NCI-H1092 (cell line): ENCODE measurements at places on chromosomes 1 and 21.

DNA sequence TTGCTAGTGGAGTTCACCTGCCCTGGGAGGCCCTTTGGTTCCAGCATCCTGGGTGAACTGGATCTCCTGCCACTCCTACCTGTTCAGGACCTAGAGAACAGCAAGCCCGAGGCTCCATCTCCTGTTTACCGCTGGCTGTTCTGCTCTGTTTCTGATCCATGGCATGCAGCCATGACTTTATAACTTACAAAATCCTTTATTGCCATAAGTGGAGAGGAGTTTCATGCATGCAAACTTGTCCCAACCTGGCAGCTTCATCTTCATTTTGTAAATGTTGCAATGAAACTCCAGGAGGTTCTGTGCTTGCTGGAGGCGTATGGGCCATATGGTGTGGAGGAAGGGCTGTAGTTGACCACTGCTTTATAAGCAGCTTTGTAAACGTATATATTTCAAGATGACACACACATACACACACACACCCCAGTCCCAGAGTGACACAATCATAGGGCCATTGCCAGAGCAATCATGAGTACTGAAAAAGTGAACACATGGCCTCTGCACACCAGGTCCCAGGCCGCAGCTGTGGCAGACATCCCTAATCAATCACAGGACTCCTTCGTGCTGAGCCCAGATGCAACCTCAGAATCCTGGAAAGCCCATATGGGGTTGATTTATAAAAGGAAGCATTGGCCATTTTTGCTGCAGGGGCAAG, 69.0 kb downstream of the UBIAD1 start:
- no peak for DNase-seq

- DNase-seq = no peak
These were observed 33.8 kb upstream of the NFASC start for GRCh38 chr1:204836856-204837255.

DNA sequence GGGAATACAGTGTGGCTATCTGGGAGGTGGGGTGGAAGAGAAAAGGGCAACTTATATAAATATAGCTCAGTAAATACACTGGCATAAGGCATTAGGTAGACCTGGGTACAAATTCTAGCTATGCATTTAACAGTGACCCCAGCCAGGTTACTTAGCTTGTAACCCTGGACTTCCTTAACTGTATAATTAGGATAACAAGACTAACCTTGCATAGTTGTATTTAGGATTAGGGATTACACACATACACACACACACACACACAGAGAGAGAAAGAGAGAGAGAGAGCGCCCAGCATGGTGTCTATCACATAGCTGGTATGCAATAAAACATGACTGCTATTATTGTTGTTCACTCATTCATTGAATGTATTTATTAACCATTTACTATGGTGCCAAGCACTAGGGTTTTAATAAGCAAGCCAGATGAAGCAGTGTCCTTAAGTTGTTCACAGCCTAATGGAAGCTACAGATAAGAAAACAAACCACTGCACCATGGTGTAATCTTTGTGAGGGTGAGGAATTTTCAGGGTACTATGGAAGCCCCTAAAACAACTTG, 251.4 kb downstream of the ZNF648 start:
- no peak for DNase-seq

DNA sequence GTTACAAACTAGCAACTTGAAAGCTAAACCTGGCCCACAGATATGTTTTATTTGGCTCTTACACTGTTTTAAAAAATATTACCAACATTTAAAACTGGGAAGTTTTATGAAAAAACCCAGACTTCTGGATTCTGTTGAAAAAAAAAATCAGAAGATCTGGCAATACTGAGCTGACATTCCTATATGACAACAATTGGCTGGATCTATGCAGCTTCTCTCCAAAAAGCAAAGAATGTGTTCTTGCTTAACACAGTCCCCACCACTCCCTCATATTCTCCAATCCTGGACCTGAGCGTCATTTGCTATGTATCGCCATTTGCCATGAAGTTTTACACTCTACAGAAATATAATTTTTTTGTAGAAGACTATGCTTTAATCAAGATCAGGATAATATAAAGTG, 859.6 kb downstream of the LTN1 start:
- DNase-seq = no peak

DNA sequence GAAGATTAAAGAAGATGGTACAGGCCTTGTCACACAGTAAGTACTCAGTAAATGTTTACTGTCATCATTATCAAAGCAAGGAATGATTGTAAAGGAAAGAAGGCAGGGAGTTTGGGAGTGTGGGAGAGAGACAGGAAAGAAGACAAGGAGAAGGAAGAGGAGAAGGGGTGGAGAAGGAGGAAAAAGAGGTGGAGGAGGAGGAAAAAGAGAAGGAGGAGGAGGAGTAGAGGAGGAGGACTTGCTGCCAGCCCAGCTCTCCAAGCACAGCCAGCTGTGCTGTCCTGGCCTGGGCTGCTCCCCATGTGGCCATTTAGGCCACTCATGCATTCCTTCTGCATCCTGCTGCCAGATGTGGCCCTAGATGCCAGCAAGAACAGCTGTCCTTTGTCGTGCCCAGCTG, 7.5 kb upstream of the DISP3 start:
- no peak for DNase-seq

DNA sequence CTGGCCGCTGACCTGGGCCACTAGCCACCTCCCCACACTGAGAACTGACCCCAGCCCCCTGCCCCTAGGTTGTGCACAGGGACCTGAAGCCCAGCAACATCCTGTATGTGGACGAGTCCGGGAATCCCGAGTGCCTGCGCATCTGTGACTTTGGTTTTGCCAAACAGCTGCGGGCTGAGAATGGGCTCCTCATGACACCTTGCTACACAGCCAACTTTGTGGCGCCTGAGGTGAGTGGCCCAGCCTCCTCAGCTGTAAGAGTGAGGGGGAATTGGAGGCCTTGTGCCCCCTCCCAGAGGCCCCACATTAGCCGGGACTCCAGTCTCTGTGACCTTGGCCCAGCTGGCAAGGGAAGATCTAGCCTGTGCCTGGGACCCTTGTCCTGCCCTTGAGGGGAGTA, 41.8 kb downstream of the RPS6KA1 start:
- no peak for DNase-seq

DNA sequence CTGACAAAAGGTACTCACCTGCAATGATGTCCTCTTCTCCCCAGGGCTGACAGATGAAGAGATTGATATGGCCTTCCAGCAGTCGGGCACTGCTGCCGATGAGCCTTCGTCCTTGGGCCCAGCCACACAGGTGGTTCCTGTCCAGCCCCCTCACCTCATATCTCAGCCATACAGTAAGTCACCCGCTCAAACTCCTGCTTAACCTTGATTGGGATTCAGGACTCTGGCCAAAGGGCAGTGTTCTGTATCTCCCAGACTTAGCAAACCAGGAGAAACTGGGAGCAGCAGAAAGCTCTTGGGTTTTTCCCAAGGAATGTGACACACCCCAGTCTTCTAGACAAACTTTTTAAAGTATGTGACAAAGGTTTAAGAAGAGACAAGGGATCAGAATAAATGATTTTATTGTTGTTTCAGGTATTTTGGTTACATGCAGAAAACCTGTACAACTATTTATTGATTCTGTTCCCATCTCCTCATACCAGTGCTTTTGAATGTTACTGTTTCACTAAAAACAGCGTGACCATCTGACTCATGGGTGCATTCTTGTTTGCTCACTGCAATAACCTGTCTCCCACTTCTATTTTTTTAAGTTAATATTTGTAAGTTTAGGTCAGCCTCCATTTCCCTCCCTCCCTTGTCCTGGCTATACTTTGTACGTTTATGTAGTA, 124.6 kb downstream of the PEX14 start:
- DNase-seq = no peak

DNA sequence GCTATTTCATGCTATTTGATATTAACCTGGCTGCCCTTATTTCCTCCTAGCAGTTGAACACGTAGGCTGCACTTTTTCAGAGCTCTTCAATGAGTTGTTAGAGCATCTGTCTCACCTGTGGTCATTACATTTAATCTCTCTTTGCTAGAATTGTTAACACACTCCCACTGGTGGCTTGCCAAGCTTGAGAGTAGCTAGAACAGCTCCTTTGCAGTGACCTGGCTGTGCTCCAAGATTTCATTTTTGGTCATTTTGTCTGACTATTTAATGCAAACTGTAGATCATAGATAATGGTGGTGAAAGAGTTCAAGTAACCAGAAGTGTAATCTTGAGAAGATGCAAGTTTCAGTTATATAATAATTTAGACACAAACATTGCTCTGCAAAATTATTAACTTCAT, 105.6 kb downstream of the LRRC7 start:
- peak; percentile 14 for DNase-seq

DNA sequence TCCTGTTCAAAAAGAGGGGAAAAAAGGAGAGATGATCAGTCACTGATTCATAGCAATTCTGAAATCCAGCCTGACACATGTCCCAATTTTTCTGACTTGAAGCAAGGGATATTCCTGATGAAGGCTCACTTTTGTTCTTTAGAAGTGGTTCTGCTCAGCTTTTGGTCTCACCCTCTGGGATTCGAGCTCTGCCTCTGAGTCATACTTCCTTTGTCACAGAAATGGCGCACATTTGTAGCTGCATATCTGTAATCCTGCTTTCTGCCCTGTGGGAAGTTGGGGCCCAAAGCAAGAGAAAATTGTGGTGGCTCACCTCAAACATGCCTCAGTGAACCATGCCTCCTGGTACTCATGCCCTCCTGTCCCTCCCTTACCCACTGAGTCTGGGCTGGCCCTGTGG, 22.3 kb upstream of the FAM78B start:
- no peak for DNase-seq

DNA sequence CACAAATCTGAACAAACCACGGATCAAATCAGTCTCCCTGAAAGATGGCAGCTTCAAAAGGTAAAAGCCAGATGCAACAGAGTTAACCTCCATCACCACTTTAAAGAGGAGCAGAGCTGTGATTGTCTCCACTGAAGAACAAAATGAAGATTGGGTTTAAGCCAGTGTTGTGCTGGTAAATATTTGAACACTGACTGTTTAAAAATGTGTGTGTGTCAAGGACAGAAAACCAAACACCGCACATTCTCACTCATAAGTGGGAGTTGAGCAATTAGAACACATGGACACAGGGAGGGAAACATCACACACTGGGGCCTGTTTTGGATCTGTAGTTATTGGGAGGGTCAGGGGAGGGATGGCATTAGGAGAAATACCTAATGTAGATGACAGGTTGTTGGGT, 83.9 kb downstream of the ST6GALNAC5 start:
- DNase-seq = no peak

DNA sequence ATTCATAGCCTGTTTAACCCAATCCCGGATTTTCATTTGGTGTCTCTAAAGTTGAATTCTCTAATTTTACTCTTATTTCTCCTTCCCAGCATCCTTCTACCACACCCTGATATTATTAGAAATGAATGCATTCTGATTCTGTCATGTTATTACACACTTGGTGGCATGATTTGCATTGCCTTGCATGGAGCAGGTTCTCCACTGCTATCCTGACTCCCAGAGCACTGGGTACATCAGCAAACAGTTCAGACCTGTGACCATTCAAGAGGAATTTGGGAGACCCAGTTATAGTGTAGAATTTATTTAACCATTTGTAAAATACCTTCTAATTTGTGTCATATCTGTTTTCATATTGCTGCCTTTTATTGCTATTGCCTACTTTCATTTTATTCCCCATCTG, 2.6 kb downstream of the LRRC8B start:
- DNase-seq = no peak

DNA sequence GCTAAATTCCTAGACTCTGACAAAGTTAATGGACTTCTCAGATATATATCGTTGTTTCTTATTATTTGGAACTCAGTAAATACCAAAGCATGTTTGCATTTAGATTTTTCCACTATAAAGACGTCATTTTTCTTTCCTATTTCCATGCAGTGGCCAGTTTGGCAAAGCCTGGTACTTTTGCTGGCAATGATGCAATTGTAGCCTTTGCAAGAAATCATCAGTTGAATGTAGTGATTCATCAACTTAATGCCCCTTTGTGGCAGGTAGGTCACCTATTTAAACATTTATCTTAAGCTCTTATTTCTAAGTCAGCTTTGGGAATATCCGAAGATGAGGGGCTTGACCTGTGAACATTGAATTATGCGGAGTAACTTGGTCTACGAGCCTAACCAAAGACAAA, 12.0 kb downstream of the OTUD3 start:
- no peak for DNase-seq

- no peak for DNase-seq
These were observed 6.9 kb downstream of the S100A11 start for GRCh38 chr1:152029929-152030211.

DNA sequence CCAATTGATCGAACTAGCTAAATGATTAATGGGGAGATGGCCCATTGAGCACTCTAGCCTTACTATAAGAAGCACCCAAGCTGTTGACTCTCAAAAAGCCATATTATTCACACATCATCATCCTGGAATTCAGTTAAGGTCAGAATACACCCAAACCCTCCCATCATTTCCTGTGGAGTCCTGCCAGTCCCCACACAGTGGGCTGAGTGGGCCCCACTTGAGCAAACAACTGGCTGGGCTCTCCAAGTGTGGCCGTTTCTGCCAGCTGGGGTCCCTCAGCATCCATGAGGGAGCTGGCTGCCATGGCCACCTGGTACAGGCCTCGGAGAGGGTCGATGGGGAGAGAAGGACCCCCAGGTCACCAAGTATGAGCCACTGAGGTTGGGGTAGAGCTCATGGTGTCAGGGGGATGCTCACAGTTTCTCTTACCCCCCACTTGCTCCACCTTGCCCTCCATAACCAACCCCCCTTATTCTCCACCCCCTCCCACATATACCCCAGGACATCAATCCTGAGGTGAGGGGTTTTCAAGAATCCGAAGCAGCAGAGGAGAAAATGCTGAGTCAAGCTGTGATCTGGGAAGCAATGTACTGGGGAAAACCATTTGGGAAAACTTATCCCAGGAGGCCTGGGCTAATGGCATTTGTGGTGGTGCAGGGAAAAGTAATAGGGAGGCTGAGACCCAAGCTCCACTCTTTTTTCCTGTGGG, 60.3 kb downstream of the UBE2T start:
- no peak for DNase-seq

DNA sequence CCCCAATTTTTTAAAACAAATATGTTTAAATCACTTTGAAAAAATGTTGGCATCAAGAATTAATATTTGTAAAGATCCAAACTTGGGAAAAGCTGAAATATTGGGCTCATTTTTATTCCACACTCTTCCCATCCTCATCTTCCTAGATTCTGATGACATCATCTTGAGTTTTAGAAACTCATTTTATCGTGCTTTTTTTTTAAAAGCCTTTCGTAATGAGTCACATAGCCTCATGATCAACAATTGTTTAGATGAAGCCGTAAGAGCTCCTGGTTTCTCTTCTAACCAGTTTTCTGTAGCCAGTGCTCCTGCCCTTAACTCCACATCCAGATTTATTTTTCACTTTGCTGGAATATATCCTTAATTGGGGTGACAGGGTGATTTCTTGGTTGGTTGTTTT, 78.6 kb downstream of the POFUT2 start:
- no peak for DNase-seq

- no peak for DNase-seq
These were observed 88.5 kb upstream of the HMCN1 start for GRCh38 chr1:185645686-185646085.
